Right ventricle myocardium inferior (tissue), 1 donor: ENCODE measurements at places on chromosomes 5 and 9. TPM values are rescaled to one million over a fixed set of nuclear protein-coding genes. Genes with fewer than 3 reads are reported as not detected.

DNA sequence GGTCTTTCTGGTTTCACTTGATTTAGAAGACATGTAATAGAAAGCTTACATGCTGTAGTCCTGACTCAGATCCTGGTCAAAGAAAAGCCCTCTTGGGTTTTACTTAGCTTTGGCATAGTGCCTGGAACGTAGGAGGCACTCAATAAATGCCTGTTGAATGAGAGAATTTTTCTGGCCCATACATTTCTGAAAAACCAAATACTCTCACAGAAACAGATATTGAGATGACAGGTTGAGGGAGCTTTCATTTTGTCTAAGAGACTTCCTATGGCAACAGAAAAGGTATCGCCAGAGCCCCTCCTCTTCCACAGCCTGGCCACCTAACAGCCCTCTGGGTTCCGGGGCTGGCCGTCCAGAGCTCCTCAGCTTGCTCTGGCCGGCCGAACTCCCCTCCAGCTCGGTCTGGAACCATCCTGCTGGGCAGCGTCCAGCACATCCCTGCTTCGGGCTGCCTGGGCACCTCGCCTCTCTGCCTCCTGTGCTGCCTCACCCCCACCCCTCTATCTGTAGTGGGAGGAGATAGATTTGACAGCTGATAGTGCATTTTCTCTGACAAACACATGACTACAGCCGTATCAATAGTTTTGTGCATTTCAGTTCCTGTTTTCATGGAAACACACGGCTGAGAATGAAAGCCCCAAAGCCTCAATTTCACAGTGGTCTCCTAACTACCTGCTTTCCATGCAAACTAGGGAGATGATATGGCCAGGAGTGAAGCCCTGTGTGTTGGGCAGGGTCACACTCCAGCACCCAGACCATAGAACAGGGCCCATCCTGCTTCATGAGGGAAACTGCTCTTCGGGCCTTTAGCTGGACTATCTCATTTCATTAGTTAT is 1.1 kb downstream of the IL4 start:
- no peak for DNase-seq

DNA sequence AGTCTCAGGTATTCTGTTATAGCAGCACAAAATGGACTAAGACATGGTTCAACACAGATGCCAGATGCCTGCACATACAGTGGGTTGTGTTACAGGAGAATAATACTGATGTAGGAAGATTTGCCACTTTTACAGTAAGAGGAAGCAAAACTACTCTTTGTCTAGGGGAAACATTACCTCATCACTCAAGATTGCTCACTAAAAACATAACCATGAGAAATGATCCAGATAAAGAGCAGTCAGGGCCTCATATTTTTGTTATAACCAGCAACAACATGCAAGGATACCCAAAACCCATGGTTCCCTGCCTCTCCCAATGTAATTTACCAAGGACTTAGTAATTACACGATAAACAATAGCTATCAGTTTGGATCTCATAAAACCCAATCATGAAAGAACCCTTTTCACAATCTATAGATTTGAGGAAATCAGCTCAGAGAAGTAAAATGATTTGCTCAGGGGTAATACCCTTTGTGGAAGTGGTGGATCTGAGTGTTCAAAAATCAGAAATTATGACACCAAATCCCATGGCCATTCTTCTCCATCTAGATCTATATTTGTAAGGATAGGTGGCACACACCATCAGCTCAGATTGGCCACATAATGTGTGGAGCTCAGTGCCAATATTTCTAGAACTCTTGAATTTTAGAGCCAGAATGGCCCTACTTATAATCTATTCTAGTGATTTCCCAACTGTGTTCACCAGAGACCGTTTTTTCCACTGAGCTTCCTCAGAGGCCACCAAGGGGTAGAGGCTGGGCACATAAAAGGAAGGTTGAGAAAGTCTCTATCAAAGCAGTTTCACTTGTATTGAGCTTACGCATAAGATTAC is 27.8 kb downstream of the DPYSL3 start:
- no peak for DNase-seq

The LURAP1L gene
- total RNA-seq = 1.9 TPM

DNA sequence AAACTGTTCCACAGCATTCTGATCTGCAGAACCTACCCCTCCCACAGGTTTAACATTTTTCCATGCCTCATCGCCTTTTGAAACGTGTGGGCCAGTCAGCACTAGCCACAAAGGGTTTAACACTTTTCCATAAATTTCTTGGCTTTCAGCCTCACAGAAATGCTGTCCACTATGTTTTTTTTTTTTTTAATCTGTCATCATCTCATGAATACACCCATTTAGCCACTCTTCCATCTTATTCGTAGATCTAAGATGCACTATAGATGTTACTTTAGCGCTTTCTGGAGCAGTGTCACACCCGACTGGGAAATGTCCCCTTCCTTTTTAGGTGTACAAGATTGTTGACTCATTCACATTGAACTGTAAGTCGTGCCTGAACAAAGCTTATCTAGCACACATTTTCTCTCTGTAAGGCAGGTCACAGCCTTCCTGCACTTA is 62.3 kb downstream of the GCNT1 start:
- no peak for DNase-seq

The DCAF12 gene
- 17.6 TPM for total RNA-seq

The FOXD4L4 gene
- total RNA-seq = not detected
